Stimulated activated CD4-positive, alpha-beta T cell treated with anti-CD3 and anti-CD28 coated beads, Interleukin-15, amount 100 ng/mL, for 1 hour (primary cell): ENCODE measurements at places on chromosomes 3 and 15.

DNA sequence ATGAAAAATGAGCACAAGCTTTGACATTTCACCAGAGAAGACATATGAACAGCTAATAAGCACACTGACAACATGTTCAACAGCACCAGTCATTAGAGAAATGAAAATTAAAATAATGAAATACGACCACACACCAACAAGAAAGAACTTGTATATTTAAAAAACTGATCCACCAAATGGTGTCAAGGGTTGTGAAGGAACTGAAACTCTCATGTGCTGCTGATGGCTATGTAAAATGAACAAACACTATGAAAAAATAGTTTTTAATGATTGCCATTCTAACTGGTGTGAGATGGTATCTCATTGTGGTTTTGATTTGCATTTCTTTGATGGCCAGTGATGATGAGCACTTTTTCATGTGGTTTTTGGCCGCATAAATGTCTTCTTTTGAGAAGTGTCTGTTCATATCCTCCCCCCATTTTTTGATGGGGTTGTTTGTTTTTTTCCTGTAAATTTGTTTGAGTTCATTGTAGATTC, 193.8 kb downstream of the SCAPER start:
- DNase-seq, result no peak

- DNase-seq, result no peak
These were observed 141.9 kb downstream of the CHDH start for GRCh38 chr3:53704363-53704725.

- no peak for DNase-seq
These were observed 183.5 kb downstream of the SUCNR1 start for GRCh38 chr3:152056987-152057386.

DNA sequence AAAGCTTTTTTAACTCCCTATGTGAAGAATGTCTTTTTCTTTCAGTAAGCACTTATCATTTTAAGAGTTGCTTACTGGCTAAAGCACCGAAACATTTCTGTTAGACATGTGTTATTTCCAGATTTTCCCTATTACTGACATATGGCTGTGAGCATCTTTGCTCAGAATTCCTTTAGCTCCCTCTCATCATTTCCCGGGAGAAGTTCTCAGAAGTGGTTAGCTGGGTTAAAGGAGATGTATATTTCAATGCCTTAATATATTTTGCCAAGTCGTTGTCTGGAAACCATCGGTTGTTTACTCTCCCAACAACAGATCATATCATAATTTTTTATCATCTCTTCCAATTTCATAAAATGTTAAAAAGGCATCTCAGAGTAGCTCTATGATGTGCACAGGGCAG, 396.5 kb downstream of the OCA2 start:
- no peak for DNase-seq

- no peak for DNase-seq
These were observed 19.9 kb upstream of the ABHD2 start for GRCh38 chr15:89068325-89068784.
